Fibroblast of skin of right biceps (primary cell): ENCODE measurements at places on chromosomes 6 and 20.

DNA sequence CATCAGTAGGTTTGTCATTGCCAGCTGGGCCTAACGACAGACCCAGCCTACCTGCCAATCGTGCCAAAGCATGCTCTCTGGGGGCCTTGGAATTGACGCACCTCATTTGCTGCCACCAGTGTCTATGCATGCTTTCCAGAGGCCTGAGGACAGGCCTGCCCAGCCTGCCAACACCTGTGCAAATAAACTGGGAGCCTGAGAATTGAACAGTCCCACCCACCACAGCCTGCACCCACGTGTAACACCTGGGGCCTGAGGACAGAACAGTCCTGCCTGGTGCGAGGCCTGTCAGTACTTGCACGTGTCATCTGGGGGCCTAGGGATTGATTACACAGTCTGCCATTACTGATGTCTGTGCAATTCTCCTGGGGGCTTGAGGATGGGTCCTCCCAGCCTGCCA lies 6.2 kb upstream of the RNF217 start:
- no peak for DNase-seq

DNA sequence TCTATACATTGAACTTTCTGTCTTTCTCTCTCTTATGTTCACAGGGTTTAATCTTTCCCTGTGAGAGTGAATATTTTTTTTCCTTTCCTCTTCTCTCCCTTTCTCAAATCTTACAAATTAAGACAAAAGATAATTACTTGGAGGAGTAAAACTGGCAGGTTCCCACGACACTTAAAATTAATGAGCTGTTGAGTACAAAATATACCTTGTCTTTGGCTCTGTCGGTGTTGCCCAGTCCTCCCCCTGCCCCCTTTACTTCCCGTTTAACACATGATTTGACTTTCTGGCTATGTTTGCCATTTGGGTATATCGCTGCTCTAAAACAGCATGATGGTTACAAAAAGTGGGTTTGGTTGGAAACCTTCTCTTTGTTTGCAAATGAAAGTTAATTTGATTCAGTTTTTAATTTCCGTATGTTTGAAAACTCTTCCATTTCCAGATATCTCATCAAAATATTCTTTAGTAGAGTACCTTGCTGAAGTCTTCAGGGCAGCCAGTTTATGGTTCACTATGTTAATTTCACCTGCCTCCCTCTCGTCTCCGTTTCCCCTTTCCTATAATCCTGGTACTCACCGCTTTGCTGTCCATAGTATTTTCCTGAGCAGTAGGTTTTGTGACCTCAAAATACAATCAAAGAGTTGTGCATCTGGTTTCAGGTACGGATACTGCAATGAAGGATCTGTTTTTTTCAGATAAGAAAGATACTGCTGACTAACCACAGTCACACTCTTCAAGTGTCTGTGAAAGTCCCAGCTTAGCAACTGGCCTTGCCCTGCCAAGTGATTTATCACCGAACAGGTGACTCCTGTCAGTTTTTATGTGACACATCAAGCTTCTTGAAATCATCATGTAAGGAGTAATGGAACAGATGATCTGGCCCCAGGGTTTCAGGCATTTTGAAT lies 181.2 kb downstream of the DTNBP1 start:
- DNase-seq, result no peak

DNA sequence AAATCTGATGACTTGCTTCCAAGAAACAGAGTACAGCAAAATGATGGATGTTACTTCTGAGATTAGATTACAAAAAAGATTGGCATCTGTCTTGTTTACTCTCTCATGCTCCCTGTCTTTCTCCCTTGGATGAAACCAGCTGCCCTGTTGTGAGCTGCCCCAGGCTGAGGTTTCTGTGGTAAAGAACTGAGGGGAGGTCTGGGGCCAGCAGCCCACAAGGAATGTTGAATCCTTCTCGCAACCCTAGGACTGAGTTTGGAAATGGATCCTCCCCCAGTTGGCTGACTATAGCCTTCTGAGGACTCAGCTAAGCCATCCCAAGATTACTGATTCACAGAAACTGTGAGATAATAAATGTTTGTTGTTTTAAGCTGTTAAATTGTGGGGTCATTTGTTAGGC lies 5.6 kb upstream of the HECA start:
- peak; percentile 76 for DNase-seq

GRCh38 chr6:141957271-141957670 lies 175.5 kb upstream of the GJE1 start:
- no peak for DNase-seq

DNA sequence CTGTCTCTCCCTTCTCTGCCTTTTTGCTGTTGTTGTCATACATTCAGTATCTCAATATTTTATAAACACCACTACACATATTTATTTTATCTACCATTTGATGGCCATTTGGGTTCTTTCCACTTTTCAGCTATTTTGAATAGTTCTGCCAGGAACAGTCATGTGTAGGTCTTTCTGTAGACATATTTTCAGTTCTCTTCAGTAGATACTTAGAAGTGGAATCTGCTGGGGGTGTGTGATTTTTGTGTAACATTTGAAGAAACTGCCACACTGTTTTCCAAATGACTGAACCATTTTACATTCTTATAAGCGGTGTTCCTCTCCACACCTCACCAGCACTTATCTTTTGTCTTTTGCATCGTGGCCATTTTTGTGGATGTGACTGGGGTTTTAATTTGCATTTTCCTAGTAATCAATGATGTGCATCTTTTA lies 197.7 kb downstream of the ARID1B start:
- no peak for DNase-seq

GRCh38 chr6:28117386-28118050 lies 6.9 kb upstream of the ZSCAN16 start:
- DNase-seq, result no peak
